ENCODE measurements at places on chromosomes 16 and 17.

DNA sequence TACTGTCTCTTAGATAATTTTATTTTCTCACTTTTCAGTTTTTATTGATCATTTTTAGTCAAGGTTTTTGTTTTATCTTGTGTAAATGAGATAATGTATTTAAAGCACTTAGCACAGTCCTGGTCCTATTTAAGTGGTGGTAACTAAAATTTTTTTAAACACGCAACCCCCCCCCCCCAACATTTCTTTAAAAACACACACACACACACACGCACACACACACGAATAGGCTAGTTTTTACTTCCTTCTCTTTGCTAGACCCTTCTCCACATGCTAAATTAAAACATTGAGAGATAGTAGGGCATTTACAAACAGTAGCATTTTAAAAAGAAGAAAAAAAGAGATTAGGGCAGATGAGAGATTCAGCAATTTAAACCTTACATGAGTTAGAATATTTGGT lies 5.0 kb downstream of the NFATC3 start:
- DNase-seq = peak; percentile 49

GRCh38 chr17:17783116-17783824 lies 53.5 kb downstream of the SREBF1 start:
- peak; percentile 71 for DNase-seq

DNA sequence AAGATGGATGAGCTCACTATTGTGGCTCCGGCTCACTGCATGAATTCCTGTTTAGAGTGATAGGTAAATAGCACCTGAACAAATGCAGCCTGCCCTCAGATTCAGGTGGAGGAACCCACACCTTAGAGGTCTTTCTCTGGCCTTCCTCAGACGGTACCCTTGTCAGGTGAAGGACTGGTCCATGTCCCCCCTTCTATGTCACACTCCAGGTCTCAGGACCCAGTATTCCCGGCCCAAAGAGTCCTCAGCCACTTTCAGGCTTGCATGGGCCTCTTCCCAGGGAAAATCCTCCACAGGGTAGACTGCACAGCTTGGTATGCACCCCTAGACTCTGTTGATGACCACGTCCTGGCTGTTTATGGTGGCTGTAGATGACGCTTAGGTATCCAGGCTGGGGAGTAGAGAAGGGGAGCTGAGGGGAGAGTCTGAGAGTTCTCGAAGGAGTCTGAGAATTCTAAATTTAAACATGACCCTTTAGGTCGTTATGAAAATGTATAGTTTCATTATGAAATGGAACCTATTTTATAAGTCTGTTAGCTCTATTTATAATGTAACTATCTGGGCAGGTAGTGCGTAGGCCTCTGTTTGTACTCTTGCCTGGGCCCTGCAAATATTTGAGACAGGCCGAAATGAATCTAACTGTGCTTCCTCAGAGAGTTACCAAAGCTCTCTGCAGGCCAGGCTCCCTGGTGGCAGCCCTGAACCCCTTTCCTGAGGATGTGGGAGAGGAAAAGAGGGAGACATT lies 32.5 kb upstream of the CCR7 start:
- no peak for DNase-seq

DNA sequence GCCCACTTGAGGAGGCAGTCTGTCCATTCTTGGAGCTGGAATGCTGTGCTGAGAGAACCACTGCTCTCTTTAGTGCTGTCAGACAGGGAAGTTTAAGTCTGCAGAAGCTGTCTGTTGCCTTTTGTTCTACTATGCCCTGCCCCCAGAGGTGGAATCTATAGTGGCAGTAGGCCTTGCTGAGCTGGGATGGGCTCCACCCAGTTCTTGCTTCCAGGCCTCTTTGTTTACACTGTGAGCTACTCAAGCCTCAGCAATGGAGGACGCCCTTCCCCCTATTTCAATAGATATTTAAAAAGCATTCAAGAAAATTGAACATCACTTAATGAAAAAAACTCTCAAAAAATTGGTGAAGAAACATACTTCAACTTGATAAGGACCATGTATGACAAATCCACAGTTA lies 313.5 kb downstream of the PHKB start:
- DNase-seq = no peak

DNA sequence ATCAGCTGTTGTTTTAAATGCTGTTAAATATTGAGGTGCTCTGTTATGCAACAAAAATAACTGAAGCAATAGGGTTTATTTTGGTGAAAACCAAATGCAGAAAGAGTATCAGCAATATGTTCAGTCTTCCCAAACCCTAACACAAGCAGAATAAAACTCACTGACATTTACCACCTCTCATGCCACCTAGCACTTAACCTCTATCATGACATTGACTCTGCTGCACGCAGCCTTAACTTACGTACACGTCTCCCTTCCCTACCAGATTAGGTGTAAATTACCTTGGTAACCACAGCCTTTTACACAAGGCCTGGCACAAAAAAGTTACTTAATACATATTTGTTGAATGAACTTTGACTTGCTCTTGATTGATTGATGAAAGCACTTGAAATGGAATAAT lies 9.9 kb upstream of the AKAP1 start:
- DNase-seq = no peak

- no peak for DNase-seq
Measured at GRCh38 chr17:50601823-50602375, 32.8 kb upstream of the ABCC3 start.

DNA sequence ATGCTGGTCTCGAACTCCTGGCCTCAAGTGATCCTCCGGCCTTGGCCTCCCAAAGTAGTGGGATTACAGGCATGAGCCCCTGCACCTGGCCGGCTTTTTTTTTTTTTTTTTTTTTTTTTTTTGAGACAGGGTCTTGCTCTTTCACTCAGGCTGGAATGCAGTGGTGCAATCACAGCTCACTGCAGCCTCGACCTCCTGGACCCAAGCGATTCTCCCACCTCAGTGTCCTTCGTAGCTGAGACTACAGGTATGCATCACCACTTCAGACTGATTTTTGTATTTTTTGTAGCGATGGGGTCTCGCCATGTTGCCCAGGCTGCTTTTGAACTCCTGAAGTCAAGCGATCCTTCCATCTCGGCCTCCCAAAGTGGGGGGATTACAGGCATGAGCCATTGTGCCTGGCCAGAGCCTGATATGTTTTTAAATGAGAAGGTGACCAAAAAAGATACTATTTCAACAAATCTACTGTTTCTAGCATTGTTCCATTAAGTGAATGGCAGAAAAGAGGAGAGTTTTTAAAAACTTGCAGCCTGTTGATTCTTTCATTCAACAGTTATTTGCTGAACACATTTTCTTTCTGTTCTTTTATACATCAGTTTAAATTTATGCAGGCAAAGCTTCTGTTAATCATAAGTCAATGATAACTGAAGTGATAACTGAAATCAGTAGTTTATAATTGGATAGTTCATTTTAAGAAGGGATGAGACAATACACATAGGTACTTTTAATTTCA lies 3.2 kb upstream of the SRSF1 start:
- no peak for DNase-seq

DNA sequence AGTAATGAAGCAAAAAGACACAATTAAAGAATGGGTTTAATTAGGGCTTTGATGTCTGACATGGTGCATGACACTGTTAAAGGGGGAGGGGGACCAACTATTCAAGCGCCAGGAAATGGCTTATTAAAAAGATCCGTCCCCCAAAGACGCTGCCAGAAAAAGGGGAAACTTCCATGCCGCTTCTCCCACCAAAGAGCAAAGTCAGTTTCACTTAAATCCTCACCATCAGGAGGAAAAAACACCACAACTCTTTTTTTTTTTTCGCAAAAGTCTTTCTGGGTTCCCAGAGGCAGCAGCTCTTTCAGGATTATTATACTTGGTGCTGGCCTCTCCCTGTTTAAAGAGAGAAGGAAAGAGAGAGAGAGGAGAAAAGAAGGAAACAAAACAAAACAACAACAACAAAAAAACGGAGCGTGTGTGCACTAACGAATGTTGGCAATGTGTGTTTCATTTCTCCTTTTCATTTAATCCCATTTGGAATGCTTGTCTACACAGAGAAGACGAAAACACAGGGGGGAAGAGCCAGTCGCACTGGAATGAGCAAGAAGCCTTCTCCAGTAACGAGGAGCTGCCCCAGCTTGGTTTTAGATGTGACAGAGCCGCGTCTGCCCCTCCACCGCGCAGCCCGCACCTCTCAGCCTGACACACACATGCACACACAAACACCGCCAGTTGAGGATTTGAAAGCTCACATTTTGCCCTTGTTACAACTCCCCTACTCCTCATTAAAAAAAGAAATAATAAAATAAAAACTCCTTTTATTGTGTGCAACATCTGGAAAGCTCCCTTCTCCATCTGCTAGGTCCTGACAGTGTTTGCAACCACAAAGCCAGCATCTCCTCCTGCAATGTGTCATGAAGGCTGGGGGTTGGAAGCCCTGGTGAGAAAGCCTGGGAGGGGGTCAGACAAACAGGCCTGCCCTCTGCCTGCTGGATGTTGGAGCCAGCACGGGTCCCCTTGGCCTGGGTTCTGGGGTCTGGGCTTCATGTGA lies 32.7 kb upstream of the AXIN2 start:
- DNase-seq = no peak

DNA sequence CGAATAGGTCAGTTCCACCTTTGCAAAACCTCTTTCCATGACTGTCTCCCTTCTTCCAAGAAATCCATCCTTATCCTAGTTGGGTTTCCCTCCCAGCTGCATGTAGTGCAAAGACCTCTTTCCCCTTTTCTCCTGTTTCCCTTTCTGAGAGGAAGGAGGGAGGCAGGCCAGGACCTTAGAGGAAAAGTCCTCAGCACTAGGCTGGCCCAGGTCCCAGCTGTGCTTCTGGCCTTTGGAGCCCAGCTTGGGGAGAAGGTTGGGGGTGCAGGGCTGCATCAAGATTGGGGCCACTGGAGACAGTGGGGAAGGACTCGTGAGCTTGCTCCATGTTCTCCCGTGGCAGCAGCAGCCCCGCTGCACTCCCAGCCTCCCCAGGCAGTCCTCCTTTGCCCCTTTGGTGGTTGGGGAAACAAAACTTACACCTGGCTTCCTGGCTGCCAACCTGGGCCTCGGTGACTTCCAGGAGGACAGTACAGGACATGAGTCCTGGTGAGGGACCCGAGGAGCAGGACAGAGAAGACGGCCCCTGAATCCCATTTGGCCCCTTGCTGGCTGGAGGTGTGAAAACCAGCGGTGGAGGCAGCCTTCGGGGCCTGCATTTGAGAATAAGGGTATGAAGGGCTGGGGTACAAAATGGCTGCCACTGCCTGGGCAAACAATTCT lies 481 bp downstream of the HEXIM2 start:
- DNase-seq = no peak

- DNase-seq = no peak
Measured at GRCh38 chr17:48100591-48101011, 677 bp downstream of the CBX1 start.

DNA sequence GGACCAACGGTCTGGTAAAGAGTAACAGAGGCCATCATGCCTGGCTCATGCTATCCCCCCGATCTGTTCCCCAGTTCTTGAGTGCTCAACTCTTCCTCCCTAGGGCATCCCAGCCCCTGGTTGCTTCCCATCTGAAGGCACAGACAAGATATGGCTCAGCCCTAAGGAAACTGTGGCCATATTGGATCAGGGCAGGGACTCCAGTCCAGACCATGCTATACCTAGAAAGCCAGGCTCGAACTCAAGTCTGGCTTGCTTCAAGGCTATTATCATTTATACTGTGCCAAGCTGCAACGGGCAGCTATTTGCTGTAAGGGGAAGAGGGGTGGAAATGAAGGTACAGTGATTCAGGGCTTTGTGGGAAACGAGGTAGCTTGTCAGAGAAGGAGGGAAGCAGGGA lies 2.8 kb downstream of the UBTF start:
- DNase-seq = no peak

GRCh38 chr17:47995241-47995935 lies 24.5 kb downstream of the CDK5RAP3 start:
- DNase-seq = no peak

DNA sequence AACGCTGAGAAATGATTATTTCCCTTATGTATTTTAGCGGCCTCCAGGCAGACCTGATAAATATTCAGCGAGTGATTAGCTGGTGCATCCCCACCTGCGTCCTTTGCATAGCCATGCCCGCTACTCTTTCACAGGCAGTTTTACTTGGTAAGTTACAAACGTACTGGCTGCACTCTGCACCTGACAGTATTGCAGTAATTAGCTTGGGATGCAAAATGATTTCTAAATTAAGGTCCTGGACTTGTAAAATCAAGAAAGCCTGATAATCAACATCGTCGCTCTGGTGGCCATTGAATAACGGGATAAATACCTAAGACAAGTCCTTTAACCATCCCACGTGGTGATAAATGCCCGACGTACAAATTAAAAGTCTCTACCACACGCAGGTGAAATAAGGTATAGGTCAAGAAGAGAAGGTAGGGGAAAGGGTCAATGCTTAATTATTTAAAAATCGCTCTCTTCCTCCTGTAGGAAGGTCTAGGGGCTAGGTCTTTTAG lies 998 bp upstream of the PRKCA start:
- DNase-seq = no peak

DNA sequence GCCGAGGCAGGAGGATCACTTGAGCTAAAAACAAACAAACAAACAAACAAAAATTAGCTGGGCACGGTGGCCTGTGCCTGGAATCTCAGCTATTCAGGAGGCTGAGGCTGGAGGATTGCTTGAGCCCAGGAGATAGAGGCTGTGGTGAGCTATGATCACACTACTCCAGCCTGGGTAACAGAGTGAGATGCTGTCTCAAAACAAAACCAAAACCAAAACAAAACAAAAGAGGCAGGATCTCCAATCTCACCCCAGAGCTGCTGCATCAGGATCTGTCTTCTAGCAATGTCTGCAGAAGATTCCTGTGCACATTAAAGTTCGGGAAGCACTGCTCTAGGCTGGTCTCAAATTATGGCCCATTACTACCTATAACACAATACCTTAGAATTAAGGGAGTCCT lies 43.1 kb downstream of the MAP2K6 start:
- no peak for DNase-seq

GRCh38 chr17:40097931-40098845 lies 2.2 kb downstream of the NR1D1 start:
- no peak for DNase-seq

- no peak for DNase-seq
Measured at GRCh38 chr17:39672522-39673334, 4.5 kb downstream of the PNMT start.

- DNase-seq = no peak
Measured at GRCh38 chr16:88686062-88686438, 257 bp downstream of the SNAI3 start.

- DNase-seq = no peak
Measured at GRCh38 chr16:2507052-2507659, 6.6 kb upstream of the ATP6V0C start.

DNA sequence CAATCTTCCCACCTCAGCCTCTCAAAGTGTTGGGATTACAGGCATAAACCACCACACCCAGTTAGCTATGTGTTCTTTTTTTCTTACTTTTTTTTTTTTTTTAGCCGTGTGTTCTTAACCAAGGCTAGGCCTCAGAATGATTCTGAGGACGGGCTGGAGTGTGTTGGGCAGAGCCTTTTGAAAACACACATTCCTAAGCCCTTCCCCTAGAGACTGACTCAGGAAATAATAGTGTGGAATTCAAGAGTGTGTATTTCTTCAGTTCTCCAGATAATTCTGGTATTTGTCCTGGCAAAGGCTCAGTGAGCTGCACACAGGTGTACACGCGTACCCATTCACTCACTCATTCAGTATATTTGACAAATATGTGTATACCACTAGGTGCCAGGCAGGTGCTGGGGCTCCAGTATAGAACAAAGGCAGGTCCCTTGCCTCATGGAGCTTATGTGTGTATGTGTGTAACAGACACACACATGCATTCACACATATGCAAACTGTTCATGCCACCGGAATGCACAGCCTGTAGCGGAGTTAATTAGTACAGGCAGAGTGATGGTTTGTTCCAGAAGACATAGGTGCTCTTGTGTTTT lies 19.4 kb upstream of the NFATC3 start:
- no peak for DNase-seq

- DNase-seq = peak; percentile 22
Measured at GRCh38 chr16:69566240-69566980, 644 bp downstream of the NFAT5 start.
